EH (cell line): ENCODE measurements at places on chromosomes 3 and 15.

- DNase-seq: peak; percentile 38
These were observed 87.2 kb downstream of the OPA1 start for GRCh38 chr3:193680220-193680619.

DNA sequence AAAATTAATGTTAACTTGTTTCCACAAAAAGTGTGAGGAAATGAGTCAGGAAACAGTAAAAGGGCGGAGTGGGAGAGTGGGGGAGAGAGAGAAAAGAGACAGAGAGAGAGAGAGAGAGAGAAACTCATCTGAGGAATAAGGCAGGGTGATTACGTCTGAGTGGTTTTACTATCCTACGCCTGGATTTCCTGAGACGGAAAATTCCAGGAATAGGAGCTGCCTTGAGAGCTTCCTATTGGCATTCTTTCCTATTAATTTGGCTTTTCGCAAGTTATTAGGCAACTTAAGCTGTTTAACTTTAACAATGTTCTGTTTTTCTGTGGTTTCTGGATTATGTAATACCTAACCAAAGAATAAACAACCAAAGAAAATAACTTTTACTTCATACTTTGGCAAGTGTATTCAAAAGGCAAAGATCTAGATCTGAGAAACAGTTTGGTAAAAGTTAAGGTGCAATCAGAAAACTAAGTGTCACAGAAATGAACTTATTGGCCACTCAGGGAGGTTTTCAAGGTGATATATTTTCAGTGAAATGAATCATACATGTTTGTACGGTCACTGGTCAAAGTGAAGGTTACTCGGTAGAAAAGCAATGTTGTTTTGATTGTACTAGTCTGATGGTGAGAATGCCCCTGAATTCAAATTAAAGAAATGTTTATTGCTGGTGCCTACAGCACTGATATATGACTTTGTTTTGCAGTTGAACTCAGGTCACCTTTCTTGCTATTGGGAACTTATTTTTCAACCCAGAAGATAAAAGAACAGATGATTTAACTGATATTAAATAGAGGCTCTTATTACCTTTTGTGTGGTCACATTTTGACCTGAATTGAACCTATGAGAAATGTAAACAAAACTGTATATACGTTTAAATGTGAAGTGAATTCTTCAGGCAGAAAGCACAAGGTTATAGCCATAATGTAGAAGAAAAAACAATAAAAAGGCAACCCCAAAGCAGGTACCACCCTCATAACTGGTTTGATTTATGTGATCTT is 39.9 kb upstream of the TNFSF10 start:
- peak; percentile 83 for DNase-seq

DNA sequence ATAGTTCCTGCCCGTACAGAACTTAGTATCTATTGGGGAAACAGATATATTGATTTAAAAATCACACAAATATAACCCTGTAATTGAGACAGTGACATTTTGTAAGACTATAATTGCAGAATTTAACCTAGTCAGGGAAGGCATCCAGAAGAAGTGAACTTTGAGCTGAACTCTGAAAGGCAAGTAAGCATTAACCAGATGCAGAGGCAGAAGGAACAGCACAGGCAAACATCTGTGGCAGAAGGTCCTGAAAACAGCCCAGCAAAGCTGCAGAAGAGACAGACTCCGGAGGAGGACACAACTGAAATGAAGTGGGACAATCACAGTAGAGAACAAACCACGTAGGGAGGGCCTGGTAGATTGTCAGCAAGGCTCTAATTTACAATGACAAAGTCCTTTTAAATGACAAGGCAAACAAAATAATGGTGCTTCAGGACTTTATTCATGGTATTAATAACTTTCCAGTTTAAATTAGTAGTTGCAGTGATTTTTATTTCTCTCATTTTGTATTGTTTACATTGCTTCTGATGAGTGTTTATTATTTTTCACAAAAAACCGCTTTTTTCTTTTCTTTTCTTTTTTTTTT is 14.5 kb downstream of the BCL2A1 start:
- DNase-seq: no peak

DNA sequence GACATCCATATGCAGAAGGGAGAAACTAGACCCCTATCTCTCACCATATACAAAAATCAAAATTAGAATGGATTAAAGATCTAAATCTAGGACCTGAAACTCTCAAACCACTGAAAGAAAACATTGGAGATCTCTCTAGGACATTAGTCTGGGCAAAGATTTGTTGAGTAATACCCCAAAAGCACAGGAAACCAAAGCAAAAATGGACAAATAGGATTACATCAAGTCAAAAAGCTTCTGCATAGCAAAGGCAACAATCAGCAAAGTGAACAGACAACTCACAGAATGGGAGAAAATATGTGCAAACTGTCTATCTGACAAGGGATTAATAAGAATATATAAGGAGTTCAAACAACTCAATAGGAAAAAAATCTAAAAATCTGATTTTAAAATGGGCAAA is 54.8 kb downstream of the MYO9A start:
- DNase-seq: peak; percentile 30

DNA sequence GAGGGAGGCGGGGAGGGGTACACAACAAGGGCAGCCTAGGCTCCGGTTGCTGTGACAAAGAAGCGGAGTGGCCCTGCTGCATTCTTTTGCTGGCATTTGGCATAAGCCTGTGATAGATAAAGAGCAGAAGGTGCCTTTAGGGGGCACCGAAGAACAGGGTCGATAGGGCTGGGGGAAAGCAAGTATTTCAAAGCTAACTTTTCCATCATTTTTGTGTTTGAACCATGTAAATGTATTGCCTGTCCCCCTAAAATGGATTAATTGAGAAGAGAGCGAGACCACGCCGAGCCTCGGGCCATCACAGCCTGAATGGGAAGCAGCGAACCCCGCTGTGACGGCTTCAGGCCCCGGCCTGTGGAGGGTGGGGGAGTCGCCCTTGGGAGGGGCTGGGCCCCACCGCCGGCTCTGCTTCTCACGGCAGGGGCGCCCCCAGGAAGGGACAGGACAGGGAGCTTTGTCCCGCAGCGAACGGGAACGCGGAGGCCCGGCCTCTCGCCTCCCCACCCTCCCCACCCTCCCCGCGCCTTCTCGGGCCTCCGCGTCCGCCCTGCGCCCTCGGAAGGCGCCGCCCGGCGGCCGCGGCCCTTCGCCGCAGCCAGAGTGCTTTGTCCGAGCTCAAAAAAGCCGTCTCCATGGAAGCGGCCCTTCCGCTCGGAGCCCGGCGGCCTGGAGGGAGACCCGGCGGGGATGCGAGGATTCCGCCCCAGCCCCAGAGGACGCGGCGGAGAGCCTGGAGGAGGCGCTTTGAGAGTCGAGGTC is 32.4 kb upstream of the ALDH1L1 start:
- DNase-seq: peak; percentile 47

GRCh38 chr3:149736175-149736952 is 15.9 kb downstream of the COMMD2 start:
- DNase-seq: peak; percentile 68

DNA sequence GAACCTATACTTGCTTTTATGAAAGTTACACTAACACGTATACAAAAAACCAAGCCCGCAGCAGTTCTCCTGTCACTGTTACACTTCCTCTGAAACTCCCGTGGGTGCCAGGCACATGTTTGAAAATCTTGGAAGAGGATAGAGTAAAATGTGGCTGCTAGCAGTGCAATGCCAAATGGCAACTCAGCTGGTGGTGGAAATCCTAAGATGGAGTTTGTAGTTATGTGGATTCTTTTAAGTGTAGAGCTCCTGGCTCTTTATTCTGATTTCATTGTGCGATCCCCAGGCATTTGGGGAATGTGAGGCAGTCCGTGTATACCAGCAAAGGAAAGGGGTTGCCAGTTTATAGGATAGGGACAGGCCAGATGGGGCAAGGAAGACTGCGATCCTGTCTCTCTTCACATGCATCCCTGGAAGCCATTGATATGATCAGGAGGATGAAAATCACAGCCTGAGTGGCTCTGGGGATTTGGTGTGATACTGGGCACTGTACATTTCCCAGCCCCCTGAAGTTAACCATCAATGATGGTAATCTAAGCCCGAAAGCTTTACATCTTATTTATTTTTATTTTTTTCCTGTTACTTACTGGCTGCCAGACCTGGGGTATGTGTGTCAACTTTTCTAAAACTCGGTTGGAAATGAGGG is 1.1 kb downstream of the STAC start:
- peak; percentile 41 for DNase-seq

DNA sequence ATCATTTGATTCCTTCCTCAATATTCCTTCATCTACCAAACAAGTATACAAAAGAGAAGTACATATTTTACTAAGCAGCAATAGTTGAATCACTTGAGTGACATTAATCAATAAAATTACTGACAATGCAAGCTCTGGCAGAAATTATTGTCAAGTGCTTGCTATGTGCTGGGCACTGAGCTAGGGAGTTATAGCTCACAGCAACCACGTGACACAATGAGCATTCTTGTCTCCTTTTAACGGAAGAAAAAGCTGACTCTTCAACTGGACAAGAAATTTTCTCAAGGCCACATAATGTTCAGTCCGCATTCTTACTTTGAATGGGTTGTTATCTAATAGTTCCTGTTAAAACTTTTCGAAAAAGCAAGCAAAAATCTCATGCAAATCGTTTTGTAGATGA is 500.1 kb downstream of the PYDC2 start:
- DNase-seq: no peak

DNA sequence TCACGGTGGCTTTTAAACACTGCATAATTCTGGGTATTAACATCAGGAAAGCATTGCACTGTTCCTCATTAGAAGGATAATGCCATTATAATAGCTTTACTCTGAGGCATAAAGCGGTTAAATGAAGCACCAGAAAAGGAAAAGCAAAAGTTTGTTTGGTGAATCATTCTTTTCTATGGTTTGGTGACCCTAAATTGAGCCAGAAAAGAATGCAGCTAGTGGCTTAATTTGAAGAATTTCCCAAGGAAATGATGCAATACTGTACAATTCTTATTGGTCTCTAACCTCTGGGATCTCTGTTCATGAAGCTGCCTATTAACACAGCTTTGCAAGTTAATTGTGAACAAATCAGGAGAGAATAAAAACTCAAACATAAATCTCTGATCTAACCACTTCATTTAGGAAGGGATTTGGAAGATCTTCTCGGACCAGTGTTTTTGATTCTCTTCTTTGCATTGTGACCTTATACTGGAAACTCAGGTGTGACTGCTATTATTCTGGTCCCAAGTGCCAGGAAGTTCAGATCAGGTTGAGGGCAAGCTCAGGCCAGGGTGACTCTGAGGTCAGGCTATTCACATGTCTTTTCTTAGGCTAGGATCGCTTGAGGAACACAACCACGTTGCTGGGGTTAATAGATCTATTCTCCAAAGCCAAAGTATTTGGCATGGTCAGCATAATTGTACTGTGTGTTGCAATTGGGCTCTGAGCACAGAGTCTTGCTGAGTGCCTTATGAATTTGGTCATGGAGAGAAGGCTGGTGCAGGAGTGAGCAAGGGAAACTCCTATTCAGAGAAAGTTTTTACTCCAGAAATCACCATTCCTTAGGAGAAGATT is 11.3 kb upstream of the DLG1 start:
- peak; percentile 98 for DNase-seq

DNA sequence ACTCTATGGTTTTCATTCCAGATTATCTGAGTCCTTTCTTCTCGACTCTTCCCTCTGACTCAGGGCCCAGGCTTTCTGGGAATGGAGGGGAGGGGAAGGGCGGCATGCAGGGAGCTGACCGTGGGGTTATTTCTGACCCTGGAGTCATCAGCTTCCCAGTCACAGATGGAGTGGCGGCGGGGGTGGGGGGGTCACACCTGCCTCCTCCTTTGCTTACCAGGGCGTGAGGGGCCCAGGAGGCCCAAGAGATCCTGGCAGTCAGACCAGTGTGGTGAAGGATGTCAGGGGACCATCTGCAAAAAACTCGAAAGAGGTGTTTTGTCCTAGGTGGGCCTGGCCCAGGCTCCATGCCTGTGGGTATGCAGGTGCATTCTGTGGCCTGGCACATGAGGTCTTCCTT is 996 bp upstream of the XIRP1 start:
- DNase-seq: peak; percentile 86

DNA sequence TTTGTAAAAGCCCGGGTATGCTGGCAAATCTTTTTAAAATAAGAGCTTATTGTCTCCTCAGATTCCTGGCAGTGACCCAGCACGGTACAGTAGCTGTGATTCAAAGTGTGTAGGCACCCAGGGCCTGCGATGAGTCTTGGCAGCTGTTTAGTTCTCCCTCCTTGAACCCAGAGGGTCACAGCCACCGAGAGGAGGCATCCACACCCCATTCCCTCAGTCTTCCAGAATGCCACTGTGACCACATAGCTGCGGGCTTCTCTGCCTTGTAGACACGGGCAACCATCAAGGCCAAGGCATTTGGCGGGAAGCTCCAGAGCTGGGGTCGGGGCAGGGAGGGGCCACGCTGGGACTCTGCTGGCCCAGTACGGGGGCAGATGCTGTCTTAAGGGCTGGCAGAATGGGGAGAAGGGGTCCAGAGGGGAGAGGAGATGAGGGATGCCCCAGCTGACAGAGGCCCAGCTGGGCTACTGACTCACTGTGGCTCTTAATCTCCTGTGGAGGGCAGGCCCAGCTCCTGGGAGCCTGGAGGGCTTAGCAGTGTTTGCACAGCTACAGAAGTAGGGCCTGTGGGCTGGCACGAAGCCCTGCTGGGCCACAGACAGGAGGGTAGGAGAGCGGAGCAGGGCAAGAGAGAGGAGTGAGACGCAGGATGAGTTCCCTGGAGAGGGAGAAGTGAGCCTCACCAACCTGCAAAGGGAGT is 68.8 kb upstream of the DLG1 start:
- peak; percentile 77 for DNase-seq

DNA sequence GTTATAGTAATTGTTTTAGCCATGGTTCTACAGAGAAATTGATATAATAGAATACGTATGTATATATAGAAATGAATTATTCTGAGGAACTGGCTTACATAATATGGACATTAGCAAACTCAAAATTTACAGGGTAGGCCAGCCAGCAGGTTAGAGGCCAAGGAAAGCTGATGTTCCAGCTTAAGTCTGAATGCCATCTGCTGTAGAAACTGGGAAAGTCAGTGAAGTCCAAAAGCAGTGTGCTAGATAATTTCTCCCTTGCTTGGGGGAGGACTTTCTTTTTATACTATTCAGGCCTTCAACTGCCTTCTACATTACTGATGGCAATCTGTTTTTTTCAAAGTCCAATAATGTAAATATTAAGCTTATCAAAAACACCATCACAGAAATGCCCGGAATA is 1174.7 kb downstream of the ZPLD1 start:
- DNase-seq: no peak

- no peak for DNase-seq
These were observed 8.8 kb downstream of the SATB1 start for GRCh38 chr3:18416332-18416731.

DNA sequence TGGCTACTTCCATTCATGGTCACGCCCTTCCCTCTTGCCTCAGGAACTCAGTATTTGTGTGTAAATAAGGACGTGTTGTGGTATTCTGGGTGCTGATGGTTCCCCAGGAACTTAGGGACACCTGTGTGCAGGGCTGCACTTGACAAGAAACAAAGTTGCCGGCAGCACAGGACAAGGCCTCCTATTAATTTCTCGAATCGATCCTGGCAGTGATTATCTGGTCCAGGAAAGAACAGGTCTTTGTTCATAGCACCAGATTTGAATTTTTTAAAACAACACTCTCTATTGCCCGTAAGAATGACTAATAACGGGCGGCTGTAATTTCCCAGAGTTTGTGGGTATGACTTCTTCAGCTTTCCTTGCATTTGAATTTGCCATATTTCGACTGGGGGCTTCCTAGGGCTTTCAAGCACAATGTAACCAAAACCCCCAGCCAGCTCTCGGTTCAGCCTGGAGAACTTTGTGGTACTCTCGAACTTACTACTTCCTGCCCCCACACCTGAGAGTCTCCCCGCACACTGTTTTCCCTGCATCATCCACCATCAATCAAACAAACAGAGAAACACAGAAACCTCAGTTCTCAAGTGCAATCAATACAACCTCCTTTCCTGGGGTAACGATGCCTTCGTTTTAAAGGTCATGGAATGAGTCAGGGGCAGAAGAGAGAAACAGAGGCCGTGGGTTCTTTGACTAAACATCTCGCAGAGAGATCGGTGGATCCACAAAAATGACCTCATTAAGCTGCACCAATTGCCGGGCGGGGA is 241.7 kb upstream of the ICE2 start:
- no peak for DNase-seq
